Muscle of arm (tissue), 14 donors: ENCODE measurements at places on chromosomes 7 and 10. TPM values are rescaled to one million over a fixed set of nuclear protein-coding genes. Genes with fewer than 3 reads are reported as not detected.

The NUTM2E gene
- polyA plus RNA-seq = 1.1 TPM

The EIF4EBP2 gene
- polyA plus RNA-seq = 70.7 TPM

The AZGP1 gene
- polyA plus RNA-seq = 0.65 TPM

The HECTD2 gene
- polyA plus RNA-seq = 20.0 TPM

The CPA1 gene
- 6.1 TPM for polyA plus RNA-seq

The NRP1 gene
- polyA plus RNA-seq = not detected

The PON3 gene
- polyA plus RNA-seq = 3.0 TPM

The EBLN1 gene
- polyA plus RNA-seq = not detected

The BTAF1 gene
- 31.4 TPM for polyA plus RNA-seq

The EMX2 gene
- 13.7 TPM for polyA plus RNA-seq

The INSYN2A gene
- polyA plus RNA-seq = 0.79 TPM

The TMEM213 gene
- polyA plus RNA-seq = 0.03 TPM

The NPSR1 gene
- polyA plus RNA-seq = 0.84 TPM

The CWF19L1 gene
- 18.9 TPM for polyA plus RNA-seq

The GIMAP8 gene
- polyA plus RNA-seq = 5.4 TPM

The ZC3HAV1 gene
- polyA plus RNA-seq = 22.8 TPM

The PDE6C gene
- polyA plus RNA-seq = 2.0 TPM

The FKBP6 gene
- polyA plus RNA-seq = not detected

The TMEM229A gene
- not detected for polyA plus RNA-seq

The GPR15LG gene
- not detected for polyA plus RNA-seq

The HOXA9 gene
- polyA plus RNA-seq = 21.7 TPM

- peak; percentile 31 for DNase-seq
Measured at GRCh38 chr7:140209866-140210609, 33.3 kb upstream of the KDM7A start.

GRCh38 chr10:88070080-88070880 lies 206.9 kb downstream of the PTEN start:
- DNase-seq = no peak

- no peak for DNase-seq
Measured at GRCh38 chr7:1558841-1559625, 3.0 kb upstream of the TMEM184A start.

DNA sequence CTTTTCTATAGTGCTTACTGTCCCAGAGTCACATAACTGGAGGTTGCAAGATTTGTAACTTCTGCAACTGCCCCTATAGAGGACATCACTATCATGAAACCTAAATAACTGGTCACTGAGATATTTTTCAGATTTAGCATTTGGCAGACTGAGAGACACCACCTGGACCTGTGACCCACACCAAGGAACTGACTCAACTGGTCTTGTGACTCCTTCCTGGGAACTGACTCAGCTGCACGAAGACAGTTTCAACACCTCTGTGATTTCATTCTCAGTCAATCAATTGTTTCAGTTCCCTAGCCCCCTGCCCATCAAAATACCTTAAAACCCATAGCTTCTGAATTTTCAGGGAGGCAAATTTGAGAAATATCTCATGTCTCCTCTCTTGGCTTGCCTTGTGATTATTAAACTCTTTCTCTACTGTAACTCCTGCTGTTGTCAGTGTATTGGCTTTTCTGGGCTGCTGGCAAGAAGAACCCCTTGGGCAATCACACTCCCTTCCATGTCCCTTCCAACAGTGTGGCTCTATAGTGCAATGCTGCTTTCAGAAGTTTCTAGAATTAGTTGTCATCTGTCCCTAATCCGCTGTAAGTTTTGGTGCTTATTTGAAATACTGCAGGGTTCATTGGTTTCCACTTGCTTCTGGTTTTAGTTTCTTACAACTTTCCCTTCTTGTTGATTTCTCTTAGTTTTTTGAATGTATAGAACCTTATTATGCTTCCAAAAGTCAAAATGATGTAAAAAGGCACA lies 127.8 kb upstream of the ADCY1 start:
- DNase-seq = no peak

DNA sequence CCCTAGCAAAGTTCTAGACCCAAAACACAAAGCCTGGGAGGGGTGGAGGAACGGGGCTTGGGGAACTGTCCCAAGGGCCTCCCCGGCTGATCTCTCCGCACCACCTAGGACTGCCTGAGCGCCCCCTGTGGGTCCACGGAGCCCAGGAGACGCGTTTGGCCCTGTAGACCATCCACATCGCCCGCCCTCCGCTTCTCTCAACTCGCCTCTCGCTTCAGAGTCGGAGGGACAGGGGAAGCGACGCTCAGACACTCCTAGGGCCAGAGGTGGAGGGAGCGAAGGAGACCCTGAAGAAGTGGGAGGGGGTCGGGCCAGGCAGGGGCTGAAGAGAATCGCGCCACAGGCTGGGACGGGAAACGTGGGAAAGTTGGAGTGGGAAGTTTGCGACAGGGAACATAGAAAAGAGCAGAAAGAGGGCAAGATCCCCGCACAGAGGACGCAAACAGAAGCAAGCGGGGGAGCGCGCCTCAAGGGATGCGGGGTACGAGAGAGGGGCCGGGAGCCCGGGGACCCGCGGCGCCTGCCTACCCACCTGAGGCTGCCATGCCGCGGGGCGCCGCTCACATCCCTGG lies 378 bp downstream of the PIK3AP1 start:
- DNase-seq = no peak

GRCh38 chr7:33981226-33981625 lies 75.9 kb downstream of the BMPER start:
- no peak for DNase-seq

GRCh38 chr7:27173956-27174873 lies at the start of gene HOXA10:
TSS of gene HOXA10 (minus strand) at chr7:27174320. CDS start at chr7:27174306, 14 bp downstream.
- DNase-seq = no peak

GRCh38 chr7:24604630-24605029 lies 31.4 kb downstream of the PALS2 start:
- no peak for DNase-seq

- DNase-seq = no peak
Measured at GRCh38 chr7:134186801-134187200, 59.7 kb downstream of the LRGUK start.

GRCh38 chr7:47497367-47498096 lies 84.4 kb downstream of the TNS3 start:
- DNase-seq = no peak

DNA sequence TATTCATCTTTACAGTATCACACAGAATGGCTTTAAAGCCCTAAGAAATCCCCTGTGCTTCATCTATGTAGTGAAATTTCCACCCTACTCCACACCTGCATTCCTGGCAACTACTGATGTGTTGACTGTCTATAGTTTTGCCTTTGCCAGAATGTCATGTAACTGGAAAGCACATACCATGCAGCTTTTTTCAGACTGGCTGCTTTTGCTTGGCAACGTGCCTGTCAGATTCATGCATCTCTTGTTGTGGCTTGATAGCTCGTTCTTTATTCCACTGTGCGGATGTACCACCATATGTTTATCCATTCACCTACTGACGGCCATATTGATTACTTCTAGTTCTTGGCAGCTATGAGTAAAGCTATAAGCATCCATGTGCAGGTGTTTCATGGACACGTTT lies 30.6 kb downstream of the RBM17 start:
- no peak for DNase-seq

DNA sequence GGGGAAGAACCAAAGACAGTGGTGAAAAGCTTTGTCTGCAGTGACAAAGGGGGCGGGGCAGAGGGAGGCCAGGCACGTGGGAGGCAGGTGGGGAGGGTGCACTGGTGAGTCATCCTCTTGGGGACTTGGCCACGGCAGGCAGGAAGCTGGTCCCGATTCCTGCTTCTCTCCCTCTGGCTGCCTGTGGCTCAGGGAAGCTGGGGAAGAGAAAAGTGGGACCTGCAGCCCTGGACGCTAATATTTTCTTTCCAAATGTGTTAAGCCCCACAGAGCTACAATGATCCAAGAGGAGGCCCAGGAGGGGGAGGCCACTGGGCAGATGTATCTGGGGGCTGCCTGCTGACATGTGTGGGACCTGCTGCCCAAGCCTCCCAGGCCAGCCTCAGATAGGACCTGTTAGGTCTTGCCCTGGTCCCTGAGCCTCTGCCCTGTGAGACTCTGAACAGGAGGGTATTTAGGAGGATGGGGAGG lies 231.8 kb downstream of the KCNMA1 start:
- DNase-seq = no peak

DNA sequence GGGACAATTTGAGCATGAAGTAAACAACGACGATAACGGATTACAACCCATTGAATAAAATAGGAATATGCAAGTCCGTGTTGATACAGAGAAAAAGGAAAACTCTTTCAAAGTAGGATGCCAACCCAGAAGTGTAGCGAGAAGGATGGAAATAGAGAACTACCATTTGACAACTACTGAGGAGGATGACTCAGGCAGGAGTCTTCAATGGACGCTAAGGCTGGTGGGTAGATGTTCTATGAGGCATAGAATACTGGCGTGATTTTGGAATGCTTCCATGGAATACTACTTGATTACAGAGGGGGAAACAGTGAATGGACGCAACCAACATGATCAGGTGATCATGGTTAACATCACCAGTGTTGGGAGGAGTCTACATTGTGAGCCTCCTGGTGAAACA lies 828 bp upstream of the CFAP70 start:
- DNase-seq = no peak

GRCh38 chr7:29194594-29195427 lies at the start of gene CHN2:
TSS of gene CHN2 (plus strand) at chr7:29194775.
- peak; percentile 53 for DNase-seq

DNA sequence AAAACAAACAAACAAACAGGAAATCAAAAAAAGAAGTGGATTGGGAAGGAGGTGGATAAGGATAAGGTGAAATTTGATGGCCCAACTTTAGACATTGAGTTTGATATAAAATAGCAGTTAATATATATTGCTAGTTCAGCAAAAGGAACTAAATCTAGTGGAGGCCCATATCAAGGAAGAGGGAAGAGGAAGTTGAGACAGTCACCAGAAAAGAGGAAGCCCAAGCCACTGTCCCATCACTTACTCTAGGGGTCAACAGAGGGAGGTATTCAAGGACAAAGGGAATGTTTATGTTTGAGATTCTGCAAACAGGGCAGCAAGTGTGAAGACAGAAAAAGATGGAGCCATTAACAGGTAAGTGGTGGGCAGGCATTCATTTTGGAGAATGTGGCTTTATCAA lies 3.7 kb downstream of the LAMTOR4 start:
- no peak for DNase-seq

DNA sequence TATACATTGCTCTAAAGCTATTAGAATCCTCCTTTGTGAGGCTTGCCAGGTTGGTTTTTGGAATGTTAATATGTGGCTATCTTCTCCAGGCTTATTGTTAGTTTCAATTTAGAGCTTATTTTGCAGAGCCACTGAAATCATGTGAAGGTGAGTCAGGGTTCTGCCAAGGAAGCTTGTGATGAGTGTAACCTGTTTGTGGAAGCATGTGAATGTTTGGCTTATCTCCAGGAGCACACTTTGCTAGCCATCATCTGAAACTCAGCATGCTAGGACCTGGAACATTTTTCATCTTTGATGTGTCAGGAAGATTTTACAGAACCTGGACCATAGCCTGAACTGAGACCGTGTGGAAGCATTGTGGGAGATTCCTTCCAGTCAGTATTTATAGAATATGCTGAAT lies 197.3 kb downstream of the PPP1R9A start:
- DNase-seq = no peak

- DNase-seq = no peak
Measured at GRCh38 chr10:87589645-87590051, 70.0 kb upstream of the PAPSS2 start.

GRCh38 chr7:155761162-155761561 lies 51.1 kb downstream of the SHH start:
- DNase-seq = no peak

DNA sequence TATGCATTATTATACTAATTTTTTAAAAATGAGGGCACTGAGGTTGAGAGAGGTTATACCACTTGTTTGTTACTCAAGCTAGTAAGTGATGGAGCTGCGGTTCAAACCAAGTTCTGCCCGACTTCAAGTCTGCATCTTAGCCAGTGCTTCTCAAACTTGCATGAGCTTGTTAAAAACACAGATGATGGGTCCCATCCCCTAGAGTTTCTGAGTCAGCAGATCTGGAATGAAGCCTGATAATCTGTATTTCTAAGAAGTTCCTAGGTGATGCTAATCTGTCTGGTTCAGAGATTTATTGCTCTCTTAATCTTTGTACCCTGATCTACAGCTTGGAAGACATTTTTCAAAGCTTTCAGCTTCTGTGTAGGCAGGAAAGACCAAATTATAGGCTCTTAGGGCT lies 67.7 kb upstream of the CC2D2B start:
- DNase-seq = no peak

- DNase-seq = no peak
Measured at GRCh38 chr10:3353235-3353634, 180.7 kb upstream of the PITRM1 start.

- no peak for DNase-seq
Measured at GRCh38 chr7:1665549-1666316, 4.3 kb upstream of the ELFN1 start.

- no peak for DNase-seq
Measured at GRCh38 chr7:155460926-155461613, 3.1 kb downstream of the EN2 start.

- no peak for DNase-seq
Measured at GRCh38 chr10:59876695-59877094, 29.7 kb downstream of the CCDC6 start.

DNA sequence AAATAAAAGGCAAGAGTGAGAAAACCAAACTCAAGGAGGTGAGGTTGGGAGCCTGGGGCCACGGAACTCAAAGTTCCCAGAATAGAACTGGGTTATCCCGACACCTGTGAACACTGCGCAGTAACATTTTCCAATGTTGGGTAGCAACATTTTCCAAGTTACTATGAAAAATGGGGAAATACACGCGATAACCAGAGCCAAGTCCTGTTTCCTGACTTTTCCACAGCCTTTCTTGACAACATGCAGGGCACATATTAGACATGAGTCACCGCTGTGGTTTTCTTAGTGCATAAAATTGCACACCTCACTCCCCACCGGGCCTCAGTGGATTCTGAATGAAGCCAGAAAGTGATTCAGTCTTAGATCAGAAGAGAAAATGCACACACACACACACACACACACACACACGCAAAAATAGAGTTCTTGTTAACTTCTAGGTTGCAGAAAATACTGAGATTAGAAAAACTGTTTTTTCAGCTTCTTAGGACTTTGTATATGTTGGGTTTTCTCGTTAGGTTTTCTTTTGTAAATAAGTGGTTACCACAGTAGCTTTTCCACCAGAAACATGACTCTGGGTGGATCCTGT lies 70.0 kb downstream of the CAMK1D start:
- DNase-seq = peak; percentile 79

DNA sequence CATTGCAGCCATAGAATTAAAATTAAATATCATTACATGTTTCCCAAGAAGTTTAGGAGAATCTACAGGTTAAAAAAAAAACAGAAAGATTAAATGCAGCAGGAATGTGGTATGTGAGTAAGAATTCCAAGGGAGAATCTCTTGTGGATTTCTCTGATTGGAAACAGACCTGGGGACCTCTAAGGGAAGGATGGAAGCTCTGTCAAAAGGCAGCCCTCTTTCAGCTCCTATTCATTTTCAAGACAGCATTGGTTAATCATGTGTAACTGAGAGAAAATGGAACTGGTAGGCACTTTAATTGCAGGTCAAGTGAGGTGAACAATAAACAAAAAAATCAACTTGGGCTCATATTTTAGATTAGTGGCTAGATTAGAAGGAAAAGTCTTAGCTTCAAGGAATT lies 81.4 kb upstream of the MTPN start:
- no peak for DNase-seq

GRCh38 chr7:69476416-69476815 lies 121.9 kb upstream of the AUTS2 start:
- no peak for DNase-seq

- DNase-seq = no peak
Measured at GRCh38 chr7:83819911-83820310, 171.0 kb upstream of the SEMA3E start.
